Hematopoietic multipotent progenitor cell treated with erythropoietin and hydrocortisone succinate and interleukin-3 and kit ligand, for 17 days (in vitro differentiated cells): ENCODE measurements at places on chromosomes 16 and 17.

GRCh38 chr17:5194346-5194745 is 2.7 kb upstream of the ZNF594 start:
- no peak for DNase-seq

GRCh38 chr17:32807577-32807976 is 69.3 kb downstream of the MYO1D start:
- DNase-seq, result no peak

DNA sequence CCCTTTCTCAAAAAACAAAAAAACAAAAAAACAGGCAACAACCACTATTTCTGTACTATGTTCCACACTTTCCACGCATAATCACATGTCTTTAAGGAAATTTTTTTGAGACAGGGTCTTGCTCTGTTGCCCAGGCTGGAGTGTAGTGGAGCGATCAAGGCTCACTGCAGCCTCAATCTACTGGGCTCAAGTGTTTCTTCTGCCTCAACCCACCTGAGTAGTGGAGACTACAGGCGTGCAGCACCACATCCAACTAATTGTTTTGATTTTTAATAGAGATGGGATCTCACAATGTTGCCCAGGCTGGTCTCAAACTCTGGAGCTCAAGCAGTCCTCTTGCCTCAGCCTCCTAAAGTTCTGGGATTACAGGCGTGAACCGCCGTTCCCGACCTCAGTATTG is 52.6 kb upstream of the BPTF start:
- DNase-seq, result no peak

- no peak for DNase-seq
Observed at GRCh38 chr16:24969071-24969470, 46.1 kb downstream of the ARHGAP17 start.

DNA sequence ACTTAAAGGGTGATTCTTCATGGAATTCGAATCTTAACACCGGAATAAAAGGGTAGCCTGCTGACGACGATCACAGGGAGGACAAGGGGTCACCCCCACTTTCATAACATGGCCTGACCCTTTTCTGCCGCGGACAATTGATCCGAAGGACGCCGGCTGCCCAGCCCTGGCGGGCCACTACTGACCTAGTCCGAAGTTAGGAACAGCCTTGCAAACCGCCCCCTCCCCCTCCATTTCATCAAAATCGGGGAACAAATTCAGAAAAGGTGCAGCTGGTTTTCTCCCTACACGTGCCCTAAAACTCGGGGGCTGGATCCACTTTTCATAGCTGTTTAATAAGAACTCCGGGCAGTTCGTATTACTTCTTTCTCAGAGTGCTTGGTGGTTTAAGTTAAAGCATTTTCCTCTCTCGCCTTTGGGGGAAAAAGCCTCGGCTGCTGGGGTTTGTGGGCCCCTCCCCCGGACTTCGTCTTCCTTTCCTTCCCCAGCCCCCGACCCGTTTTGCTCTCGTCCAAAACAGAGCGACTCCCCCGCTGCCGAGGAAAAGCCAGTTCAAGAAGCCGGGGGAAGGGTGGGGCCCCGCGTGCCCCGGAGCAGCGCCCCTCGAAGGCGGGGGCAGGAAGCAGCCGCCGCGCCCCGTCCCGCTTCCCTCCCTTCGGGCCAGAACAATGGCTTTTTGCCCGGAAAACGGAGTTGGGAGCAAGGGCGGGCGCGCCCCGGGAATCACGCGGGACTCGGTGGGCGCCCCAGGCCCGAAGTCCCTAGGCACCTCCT is 641 bp upstream of the CBX2 start:
- DNase-seq, result no peak

DNA sequence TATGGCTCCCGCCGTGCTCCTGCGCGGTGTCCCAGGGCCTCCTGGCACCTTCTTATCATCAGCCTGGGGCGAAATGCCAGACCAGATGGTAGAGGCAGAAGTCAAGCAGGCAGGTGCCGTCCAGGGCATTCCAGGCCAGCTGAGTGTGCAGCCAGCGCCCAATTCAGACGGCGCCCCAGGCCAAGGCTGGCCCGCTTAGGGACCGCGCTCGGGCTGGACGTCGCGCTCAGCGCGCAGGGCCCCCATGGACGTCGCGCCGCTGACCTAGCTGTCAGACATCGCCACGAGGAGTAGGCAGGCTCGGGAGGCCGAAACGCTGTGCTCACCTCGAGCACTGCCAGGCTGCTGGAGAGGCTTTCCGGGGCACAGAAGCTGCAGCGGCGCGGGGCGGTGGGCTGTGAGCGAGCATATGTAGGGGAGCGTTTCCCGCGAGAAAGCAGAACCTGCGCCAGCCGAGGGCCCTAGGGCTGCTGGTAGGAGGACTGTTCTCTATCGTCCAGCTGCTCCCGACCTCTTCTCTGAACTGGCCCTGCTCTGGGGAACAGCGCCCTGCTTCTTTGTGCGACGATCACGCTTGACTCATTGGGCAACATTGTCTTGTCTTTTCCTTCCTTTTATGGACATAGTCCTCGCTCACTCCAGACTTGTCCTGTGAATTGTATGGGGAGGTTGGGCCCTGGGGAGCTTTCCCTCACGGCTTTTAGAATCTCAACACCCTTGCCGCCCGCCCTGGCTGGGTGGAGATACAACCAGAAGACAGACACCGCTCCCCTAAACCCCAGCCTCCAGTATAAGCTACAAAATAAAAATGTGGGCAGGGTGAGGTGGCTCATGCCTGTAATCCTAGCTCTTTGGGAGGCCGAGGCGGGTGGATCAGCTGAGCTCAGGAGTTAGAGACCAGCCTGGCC is 8.4 kb upstream of the CA4 start:
- no peak for DNase-seq

GRCh38 chr16:88064011-88064888 is 113.0 kb downstream of the BANP start:
- no peak for DNase-seq

DNA sequence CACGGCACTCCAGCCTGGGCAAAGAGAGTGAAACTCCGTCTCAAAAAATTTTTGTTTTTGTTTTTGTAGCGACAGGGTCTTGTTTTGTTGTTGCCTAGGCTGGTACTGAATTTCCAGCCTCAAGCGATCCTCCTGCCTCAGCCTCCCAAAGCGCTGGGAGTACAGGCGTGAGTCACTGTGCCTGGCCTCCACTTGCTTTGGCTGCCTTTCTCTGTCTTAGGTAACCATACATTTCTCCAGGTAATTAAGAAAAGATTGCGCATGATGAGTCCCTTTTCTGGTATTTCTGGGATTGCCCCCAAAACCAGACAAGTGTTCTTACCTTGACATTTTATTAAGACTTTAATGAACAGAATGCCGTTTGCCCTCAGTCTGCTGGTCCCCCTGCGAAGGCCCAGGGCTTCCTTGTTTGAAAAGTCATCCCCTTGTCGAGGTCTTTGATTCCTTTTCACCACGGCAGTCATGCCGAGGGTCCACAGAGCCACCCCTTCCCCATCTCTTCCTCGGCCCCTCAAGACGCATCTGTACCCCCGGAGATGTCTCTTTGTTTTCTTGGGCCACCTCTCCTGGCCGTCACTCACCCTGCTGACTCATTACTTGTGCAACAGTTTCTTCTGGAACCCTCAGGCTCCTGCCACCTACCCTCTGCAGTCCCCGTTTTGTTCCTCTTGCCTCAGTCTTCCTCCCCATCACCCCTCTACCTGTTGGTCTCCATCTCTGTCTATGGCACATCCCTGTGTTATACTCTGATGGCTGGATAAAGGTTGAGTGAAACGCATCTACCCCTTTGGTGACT is 151.0 kb downstream of the SEC14L1 start:
- no peak for DNase-seq

GRCh38 chr17:58493506-58493905 is 5.3 kb upstream of the HSF5 start:
- DNase-seq, result no peak

GRCh38 chr16:11327277-11328171 is 17.7 kb upstream of the RMI2 start:
- no peak for DNase-seq

GRCh38 chr16:24553983-24554382 is 14.6 kb downstream of the RBBP6 start:
- no peak for DNase-seq

DNA sequence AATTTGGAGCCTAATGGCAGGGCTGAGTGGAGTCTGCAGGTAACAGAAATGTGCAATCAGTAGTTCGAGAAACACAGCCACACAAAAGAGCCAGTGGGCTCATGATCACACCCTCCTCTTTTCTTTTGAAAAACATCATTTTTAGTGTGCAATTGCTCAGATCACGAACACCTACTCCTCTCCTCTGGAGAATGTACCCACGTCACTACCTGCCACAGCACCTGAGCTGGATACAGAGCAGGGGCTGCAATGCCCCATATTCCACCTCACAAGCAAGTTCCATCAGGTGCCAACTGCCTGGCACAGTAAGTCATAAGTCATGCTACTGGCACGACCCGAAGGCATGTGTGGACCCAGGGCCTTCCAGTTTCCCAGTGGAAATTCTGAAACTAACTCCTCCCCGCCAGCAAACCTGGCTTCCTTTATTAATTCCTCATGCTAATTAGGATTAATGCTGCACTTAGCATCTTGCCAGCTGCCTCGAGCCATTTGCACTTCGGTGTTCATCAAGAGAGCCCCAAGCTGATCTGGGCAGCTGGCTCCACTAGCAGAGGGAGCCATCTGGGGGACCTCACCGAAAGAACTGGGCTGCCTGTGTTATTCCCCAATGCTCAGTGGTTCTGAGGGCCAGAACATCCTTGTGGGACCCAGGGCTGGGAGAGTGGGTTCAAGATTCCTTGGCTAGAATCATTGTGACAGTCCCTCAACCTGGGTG is 2.4 kb downstream of the CACNG4 start:
- no peak for DNase-seq

GRCh38 chr17:76623271-76624146 is 20.0 kb downstream of the ST6GALNAC1 start:
- DNase-seq, result peak; percentile 76

- no peak for DNase-seq
Observed at GRCh38 chr17:80113033-80113484, 11.7 kb downstream of the GAA start.

DNA sequence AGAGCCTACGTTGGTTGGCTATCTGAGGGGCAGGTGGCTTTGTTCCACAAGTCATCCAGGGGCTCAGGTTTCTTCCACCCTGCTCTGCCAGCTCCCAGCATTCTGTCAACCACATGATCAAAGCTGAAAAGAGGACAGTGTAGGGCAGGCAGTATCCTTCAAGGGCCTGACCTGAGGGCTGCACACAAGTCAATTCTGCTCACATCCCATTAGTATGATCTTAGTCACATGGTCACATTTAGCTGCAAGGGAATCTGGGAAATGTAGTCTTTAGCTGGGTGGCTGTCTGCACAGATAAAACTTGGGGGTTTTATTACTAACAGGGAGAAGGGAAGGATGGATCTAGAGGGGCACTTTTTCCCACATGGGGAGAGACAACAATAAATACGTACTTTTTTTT is 97.3 kb downstream of the SALL1 start:
- DNase-seq, result no peak

DNA sequence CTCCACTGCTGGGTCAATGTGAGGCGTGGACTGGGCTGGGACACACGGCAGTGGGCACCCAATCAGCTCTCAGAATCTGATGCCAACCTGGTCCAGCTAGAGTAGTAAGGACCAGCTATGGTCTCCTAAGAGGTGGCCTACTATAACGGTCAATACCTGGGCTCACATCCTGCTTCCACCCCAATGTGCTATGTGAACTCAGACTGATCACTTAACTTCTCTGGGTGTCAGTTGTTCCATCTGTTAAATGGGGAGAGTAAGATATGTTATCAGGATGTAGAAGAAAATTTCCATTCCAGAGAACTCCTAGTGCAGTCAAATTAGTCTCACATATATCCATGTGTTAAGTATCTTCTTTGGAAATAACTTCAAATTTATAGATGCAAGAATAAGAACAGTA is 14.2 kb downstream of the FAM117A start:
- peak; percentile 33 for DNase-seq

- DNase-seq, result no peak
Observed at GRCh38 chr16:82311528-82311927, 141.5 kb upstream of the MPHOSPH6 start.

DNA sequence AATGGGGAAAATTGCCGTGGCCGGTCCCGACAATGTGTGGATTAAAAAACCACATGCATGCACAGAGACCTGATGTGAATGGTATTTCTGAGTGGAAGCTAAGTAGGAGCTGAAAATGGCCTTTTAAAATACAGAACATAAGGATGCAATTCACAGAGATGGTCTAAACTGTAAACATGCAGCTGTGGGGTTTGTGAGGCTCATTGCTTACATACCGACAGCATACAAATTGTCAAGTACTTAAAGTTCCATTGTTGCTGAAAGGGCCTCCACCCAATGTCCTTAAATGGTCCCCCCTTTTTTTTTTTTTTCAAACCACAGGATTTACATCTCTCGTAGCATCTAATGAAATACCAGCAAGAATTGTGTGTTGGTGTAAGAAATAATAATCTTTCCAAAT is 523.2 kb downstream of the MAF start:
- no peak for DNase-seq

DNA sequence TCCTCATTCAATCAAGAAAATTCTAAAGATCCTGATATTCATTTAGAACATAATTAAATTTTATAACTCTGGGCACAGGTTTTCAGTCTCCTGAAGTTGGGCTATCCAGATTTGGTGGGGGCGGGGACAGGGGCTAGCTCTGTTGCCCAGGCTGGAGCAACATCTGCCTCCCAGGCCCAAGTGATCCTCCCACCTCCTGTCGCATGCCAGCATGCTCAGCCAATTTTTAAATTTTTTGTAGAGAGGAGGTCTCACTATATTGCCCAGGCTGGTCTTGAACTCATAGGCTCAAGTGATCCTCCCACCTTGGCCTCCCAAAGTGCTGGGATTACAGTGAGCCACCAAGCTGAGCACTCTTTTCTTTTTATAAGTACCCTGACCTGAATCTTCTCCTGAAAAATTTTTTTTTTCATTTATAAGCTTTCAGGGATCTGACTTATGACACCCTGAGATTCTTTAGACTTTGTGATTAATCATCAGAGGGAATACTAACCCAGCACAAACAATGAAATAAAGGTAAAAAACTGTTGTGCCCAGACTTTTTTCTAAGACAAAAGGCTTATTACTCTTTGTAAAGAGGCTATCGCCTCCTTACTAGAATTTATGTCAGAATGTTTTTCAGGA is 62.6 kb downstream of the TUBD1 start:
- DNase-seq, result no peak

DNA sequence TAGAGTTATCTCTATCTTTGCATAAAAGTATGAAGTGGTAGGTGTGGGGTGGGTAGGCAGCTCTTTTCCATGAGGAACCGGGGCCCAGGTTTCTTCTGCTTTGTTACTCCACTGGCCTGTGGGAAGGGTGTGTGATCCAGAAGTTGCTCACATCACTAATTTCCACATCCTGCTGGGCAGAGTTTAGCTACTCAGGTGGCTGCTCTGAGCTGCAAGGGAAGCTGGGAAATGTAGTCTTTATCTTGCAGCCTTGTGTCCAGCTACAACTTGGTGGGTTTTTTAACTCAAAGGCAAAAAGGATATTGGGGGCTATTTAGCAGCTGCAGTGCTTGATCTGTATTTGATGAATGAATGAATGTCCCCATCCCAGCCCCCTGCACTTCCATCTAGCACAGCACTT is 335.3 kb downstream of the SNX29 start:
- DNase-seq, result no peak

DNA sequence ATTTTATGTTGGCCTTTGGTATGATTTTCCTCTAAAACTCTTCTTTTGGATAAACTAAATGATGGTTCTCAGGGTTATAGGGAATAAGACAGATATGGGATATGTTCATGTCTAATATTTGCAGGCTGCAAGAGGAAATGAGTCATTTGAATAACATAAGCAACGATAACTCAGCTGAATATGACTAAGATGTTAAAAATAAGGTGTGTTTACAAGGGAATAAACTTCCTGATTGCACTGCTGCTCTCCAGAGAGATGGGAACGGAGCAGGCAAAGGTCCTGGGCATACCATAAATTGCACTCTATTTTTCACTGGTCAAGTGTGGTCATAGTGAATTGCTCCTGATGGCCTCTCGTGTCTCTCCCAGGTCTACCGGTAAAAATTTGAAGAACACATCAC is 666.2 kb downstream of the TOX3 start:
- DNase-seq, result no peak
